ENCODE measurements at places on chromosomes 6 and 20.

- no peak for DNase-seq
Measured at GRCh38 chr6:130577178-130577919, 211.5 kb downstream of the TMEM200A start.

GRCh38 chr6:108559097-108559883 is 1.4 kb upstream of the FOXO3 start:
- DNase-seq = peak; percentile 78

- no peak for DNase-seq
Measured at GRCh38 chr20:9119776-9120175, 50.9 kb downstream of the PLCB4 start.

GRCh38 chr6:163529605-163530004 is 115.1 kb downstream of the QKI start:
- no peak for DNase-seq

- DNase-seq = no peak
Measured at GRCh38 chr20:7379621-7380220, 560.5 kb downstream of the HAO1 start.

DNA sequence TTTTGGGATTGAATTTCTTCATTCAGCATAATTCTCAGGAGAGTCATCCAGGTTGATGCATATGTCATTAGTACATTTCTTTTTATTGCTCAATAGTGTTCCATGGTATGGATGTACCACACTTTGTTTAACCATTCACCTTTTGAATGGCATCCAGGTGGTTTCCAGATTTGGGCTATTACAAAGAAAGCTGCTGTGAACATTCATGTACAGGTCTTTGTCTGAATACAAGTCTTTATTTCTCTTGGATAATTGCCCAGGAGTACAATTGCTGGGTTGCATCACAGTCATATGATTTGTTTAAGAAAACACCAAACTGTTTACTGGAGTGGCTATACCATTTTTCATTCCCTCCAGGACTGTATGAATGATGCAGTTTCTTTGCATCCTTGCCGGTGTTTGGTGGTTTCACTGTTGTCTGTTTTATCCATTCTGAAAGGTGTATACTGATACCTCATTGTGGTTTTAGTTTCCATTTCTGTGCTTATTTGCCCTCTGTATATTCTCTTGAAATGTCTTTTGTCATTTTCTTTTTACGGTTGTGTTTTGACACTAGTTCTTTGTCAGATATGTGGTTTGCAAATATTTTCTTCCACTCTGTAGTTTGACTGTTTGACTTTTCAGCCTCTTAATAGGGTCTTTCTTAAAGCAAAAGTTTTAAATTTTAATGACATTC is 8.8 kb downstream of the CDKAL1 start:
- DNase-seq = no peak

- no peak for DNase-seq
Measured at GRCh38 chr20:19210391-19211155, 1.9 kb upstream of the SLC24A3 start.

GRCh38 chr20:48411245-48411644 is 416.6 kb downstream of the PREX1 start:
- no peak for DNase-seq

DNA sequence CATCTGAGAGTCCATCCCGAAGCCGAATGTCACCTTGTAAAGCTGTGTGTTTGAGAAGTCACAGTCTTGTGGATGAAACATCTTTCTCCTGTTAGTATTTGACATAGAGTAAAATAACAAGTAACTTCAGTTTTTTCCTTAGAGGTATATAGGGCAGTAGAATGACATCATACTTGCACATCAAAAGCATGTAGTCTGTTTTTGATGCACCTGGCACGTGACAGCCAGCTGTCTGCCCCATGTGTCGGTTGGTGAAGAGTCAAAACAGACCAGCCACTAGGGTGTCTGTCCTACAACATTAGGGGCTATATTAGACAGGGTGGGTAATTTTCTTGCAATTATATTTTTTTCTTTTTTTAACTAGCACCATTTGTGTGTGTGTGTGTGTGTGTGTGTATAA is 70.2 kb downstream of the SNX9 start:
- no peak for DNase-seq

DNA sequence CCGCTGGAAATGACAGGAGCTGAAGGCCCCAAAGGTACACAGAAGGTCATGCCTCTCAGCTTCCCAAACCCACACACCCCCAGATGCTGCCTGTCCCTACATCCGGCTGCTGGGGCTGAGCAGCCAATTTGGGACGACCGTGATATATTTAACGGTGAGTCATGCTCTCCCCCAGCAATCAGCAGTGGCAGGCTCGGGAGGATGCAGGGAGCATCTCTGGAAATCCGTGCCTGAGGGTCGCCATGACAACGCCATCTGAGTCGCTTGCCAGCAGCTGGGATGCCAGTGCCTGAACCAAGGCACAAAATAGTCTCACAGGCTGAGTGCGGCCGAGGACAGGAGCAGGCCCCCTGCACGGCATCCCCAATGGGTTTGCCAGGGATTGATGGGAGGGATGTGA is 57.9 kb downstream of the KCNB1 start:
- DNase-seq = no peak

GRCh38 chr6:169800668-169801395 is 49.4 kb downstream of the ERMARD start:
- no peak for DNase-seq

DNA sequence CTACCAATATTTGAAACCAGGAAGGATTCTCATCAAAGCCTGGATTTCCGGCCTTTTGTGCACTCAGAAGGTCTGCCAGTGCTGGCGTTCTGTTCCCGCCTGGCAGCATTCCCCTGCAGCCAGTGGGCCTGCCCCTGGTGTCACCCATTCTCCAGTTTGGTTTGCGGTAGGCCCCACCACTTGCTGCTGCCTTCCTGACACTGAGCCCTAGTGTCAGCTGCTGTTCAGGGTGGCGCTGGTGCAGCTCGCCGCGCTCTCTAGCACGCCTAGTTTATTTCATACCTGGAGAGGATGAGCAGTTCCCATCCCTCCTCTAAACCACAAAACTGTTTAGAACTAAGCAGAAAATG is 9.5 kb downstream of the NPEPL1 start:
- DNase-seq = peak; percentile 8

- no peak for DNase-seq
Measured at GRCh38 chr6:104414723-104415122, 445.0 kb downstream of the HACE1 start.

- no peak for DNase-seq
Measured at GRCh38 chr6:131208787-131209186, 73.5 kb downstream of the AKAP7 start.
